Astrocyte of the spinal cord (primary cell): ENCODE measurements at places on chromosomes 11 and 22.

DNA sequence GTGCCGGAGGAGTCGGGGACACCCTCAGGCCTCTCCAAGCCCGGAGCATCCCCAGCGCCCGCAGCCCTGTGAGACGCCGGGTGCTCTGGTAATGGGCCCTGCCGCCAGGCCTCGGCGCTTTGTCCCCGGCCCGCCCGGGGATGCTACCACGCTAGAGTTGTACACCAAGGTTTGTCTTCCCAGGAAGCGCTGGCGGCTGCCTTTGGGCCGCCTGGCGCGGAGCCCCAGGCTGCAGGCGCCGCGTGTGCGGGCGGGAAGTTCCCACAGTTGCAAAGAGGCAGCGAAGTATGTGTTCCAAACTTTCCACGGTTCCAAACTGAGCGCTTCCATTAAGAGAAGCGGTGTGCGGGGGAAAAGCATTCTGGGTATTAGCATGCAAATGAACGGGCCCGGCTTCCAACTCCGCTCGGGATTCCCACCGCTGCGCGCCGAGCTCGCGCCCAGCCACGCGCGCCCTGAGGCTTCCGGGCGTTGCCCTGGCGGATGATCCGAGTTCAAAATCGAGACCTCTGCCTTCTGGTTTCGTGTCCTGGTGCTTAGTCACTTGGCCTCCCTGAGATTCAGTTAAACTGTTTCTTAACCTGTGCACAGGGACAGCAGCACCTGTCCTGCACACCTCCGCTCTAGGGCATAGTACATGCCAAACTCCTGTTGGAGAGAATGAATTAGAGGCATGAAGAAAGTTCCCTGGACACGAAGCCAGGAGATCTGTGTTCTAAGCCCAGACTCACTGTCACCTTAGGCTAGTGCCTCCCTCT lies 1.3 kb upstream of the PATZ1 start:
- DNase-seq = peak; percentile 71

- DNase-seq = no peak
Measured at GRCh38 chr22:22855617-22856308, 31.9 kb upstream of the IGLL5 start.

DNA sequence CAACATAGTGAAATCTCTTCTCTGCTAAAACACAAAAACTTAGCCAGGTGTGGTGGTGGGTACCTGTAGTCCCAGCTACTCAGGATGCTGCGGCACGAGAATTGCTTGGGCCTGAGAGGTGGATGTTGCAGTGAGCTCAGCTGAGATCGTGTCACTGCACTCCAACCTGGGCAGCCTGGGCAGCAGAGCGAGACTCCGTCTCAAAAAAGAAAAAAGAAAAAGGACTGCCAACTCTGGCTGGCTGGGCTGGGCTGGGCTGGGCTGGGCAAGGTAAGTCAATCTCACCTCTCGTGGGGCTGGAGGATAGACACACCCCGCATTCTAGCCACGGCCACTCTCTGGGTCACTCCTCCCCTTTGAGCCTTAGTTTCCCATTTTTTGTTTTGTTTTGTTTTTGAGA lies 26.9 kb downstream of the TEF start:
- no peak for DNase-seq

DNA sequence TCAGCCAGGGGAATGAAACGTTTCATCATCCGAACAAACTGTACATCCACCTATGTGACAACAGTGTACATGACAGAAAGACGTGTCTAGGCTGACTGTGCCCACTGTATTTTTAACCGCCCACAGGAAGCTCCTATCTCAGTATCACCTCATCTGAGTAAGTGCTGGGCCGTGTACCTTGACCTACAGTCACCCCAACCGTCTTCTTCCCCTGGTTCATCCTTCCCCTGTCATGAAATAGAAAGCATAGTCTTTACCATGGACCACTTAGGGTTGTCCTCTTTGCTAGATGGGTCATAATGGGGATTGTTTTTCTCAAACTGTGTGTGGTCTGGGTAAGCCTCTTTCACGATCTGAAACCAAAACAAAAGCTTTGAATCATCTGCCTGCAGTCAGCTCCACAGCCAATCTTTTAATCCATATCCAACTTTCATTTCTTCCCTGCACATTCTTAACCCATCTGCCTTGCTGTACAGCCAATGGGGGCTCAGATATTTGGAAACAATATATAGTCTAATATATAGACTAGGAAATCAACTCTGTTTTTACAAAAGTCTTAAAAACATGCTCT lies 4.2 kb downstream of the THYN1 start:
- no peak for DNase-seq

DNA sequence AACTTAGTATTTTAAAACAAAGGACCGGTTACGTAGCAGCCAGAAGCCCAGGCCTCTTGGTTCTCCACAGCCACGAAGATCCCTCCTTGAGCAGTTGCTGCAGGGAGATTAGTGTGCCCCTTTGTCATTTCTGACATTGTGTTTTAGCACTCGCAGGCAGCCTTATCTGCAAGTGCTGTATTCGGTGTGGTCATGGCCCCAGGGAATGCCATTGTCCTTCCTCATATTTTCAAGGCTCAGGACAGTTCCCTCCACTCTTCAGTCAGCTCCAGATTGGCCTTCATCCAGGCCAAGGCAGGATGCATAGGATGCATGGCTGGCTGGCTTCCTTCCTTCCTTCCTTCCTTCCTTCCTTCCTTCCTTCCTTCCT lies 88.5 kb downstream of the ZBTB16 start:
- DNase-seq = no peak

DNA sequence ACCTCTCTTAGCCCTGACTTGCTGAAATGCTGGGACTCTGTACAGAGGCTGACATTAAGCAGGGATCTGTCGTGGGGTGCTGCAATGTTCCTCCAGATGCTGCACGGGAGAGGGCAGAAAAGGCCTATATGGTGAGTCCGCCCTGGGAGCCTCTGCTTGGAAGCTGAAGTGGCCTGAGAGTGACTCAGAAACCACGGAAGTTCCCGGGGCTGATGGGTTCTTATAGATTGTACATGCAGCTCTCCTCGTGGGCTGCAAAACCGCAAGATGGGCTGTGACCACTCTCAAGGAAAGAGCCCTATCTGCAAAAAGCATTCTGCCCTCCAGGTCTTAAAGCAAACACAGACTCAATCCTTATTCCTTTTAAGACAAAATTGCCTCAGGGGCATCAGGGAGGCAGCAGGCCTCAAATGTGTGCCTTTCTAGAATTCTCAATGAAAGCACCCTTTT lies 5.8 kb upstream of the SLC43A3 start:
- peak; percentile 86 for DNase-seq

DNA sequence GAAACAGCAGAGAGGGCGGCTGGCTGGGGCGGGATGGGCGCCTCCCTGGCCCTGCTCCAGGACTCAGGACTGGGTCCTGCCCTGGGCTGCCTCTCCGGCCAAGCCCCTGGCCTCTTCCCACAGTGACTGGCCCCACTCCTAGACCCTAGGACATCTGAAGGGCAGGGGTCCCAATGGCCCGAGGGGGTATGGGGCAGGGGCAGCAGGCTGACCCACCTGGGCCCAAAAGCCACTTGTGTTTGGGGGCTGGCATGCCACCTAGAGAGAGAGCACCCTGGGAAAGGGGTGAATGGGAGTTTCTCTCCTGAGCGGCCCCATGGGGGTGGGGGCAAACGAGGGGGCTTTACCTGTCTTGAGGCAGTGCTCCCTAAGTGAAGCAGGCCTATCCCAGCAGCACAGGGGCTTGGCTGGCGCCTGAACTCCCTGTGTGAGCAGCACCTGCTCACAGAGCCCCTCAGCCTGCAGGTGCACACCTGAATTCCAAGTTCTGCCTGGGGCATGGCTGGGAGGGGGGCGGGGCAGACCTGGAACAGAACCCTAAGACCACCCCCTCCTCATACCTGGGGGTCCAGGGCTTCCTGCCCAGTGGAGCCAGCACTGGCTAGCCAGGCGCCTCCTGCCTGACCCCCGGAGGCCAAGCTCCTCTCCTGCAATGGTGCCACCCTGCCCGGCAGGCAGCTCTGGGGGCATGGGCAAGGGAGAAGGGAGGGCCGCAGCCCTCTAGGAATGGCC lies 16.9 kb downstream of the DUSP8 start:
- DNase-seq = no peak

GRCh38 chr22:37309211-37310074 lies 27.1 kb downstream of the CYTH4 start:
- no peak for DNase-seq

GRCh38 chr11:29482510-29482909 lies 534.3 kb downstream of the KCNA4 start:
- no peak for DNase-seq

DNA sequence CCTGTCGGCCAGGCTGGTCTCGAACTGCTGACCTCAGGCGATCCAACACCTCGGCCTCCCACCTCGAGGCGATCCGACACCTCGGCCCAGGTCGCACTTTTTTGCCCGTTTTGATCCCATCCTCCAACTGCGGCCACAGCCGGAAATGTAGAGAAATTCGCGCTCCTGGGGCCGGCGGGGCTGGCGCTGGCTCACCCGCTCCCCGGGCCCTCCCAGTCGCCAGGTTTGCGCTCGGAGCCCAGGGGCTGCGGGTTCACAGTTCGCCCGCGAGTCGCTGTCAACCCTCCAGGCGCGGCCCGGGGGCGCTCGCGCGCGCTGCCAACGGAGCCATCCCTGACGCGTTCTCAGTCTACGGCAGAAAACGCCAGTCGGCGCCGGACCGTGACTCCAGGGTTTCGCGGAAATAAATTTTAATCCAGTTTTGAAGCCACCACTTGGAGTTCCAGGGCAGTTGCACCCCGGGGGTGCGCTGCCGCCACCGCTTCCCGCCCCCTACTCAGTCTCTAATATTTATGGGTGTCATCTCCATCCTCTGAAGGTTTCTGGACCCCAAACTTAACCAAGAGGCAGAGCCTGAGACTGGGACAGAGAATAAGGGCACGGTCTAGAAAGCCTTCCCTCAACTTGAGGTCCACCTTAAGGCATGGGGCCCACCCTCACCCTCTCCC lies 1.5 kb upstream of the KLHDC7B start:
- DNase-seq = peak; percentile 39

DNA sequence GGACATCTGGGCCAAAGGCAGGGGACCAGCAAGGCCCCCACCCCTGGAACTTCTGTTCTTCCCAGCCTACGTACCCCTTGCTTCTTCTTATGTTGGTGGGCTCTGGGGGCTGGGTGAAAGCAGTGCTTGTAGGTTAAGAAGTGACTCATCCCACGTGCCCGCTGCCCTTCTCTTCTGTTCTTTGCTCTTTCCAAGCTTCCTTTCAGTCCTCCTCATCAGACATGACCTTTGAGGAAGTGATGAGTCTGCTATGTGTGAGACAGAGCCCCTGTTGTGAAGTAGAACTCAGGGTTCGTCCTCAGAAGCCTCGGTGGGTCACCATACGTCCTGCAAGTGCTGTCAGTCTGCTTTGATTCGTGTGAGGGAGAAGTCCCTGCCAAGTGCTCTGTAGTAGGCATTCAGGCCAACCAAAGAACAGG lies 12.7 kb downstream of the MED15 start:
- DNase-seq = peak; percentile 71
